ENCODE measurements at places on chromosomes 1 and 21. TPM values are rescaled to one million over a fixed set of nuclear protein-coding genes. Genes with fewer than 3 reads are reported as not detected.
A peak's percentile ranks its signal among the peaks of the same experiment; 100 is the strongest.

DNA sequence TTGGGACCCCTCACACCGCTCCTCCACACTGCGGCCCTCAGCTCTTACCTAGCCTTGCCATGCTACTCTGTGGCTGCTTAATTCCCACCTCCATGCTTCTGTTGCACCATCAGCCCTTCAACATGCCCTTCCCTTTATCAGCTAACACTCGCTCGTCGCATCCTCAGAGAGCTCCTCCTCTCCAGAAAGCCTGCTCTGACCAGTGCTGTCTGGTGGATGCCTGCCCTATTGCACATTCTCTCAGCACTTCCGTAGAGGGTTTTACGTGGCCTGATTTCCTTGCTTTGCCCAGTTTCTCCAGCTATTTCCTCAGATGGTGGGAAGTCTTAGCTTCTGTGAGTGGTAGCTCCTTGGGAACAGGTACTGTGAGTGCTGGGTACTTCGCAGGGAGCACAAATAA is 10.3 kb upstream of the LAD1 start:
- no peak for DNase-seq

The RAP1GAP gene
- total RNA-seq = 2.3 TPM

The CD164L2 gene
- total RNA-seq = not detected

DNA sequence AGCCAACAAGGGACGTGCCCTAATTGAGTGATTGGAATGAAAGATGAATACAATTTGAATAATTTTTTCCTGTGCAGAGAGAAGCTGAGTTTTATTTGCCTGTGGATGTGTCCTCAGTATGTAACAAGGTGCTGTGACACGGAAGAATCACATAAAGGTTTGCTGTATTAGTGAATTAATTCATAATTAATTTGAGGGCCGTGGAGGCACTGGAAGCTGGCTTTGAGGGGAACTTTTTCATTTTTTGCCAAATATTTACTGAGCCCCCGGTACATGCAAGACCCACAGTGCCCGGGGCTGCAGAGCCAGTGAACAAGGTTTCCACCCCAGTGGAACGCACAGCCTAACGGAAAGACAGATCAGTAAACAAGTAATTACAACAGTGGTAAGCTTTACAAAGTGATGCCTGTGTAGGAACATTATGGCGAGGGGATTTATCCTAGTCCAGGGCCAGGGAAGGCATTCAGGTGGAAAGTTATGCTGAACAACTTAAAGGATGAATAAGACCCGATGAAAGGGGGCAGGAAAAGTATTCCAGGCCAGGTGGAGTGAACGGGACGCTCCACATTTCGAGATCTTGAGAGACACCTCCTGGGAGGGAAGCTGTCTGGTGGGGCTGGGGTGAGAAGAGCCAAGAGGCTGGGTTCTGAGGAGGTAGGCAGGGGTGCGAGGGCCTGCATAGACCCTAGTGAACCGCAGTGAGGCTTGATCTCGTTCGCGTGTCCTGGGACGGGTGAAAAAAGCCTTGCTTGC is 773 bp upstream of the RCC2 start:
- DNase-seq = no peak

GRCh38 chr1:212457740-212458338 is 25.1 kb downstream of the NENF start:
- peak; percentile 33 for DNase-seq

DNA sequence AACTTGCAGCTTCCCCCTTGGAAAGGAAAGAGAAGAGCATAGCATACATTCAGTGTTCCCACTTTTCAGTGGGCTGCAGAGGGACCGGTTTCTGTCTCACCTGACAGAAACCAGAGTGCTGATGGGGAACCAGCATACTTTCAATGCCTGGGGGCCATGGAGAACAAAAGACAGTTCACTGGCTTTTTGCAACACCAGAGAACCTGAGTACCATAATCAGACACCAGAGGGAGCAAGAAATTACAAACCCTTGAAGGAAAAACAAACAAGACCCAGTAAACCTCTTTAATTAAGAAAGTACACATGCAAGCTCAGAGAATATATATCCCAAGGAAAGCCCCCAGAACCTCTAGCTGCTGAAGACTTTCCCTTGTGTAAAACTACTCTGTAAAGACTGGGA is 51.1 kb downstream of the CSMD2 start:
- DNase-seq = no peak

DNA sequence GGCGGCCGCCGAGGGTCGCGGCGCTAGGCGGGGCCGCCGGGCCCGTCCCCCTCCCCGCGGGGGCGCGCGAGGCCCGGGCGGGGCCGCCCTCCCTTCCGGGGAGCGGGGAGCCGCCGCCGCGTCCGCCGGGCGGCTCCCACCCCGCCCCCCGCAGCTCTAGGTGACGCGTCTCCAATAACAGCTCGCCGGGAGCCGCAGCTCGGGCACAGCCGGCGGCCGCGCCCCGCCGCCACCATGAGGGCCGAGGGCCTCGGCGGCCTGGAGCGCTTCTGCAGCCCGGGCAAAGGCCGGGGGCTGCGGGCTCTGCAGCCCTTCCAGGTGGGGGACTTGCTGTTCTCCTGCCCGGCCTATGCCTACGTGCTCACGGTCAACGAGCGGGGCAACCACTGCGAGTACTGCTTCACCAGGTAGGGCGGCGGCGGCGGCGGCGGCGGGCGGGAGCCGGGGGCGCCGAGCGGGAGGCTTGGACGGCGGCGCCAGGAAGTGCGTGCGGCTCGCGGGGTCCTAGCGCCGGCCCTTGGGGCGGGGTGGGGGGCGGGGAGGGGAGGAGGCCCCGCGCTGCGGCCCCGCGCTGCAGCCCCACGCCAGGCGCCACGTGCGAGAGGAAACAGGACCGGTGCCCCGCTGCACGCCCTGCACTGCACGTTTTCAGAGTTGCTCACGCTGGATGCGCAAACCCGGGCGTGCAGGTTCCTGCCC is at the start of gene SMYD2:
TSS of gene SMYD2 (plus strand) at position 139 of the 699 bp plus-strand sequence. CDS start at position 235, 96 bp downstream.
- DNase-seq = peak; percentile 38

DNA sequence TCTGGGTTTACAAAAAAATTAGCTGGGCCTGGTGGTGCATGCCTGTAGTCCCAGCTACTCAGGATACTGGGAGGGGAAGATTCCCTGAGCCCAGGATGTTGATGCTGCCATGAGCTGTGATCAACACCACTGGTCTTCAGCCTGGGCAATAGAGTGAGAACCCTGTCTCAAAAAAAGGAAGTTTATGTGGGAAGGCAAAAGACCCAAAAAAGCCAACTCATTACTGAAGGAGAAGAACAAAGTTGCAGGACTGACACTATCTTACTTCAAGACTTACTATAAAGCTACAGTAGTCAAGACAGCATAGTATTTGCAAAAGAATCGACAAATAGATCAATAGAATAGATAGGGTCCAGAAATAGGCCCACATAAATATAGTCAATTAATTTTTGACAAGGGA is 9.2 kb upstream of the PTGS2 start:
- no peak for DNase-seq

GRCh38 chr1:19483261-19483660 is 2.1 kb downstream of the CAPZB start:
- DNase-seq = no peak

The DDAH1 gene
- 4.3 TPM for total RNA-seq

- DNase-seq = no peak
Measured at GRCh38 chr1:176227579-176227978, 20.5 kb upstream of the COP1 start.

GRCh38 chr1:193229136-193229535 is 42.7 kb upstream of the B3GALT2 start:
- peak; percentile 58 for DNase-seq

The CLDN17 gene
- total RNA-seq = not detected

Data from H4 (cell line).